ENCODE measurements at places on chromosomes 5 and 9.

- H3K36me3 ChIP-seq, result no peaks in the 10 kb centered on the region
- no peak overlapping the region for H3K27ac ChIP-seq
- no peaks in the 10 kb centered on the region for H3K4me1 ChIP-seq
- H3K27me3 ChIP-seq, result peaks cover 12% of the 10 kb centered on the region
- no peak overlapping the region for H3K4me3 ChIP-seq
- DNase-seq, result no peak
Measured at GRCh38 chr5:1750469-1750868, 49.2 kb downstream of the MRPL36 start.

DNA sequence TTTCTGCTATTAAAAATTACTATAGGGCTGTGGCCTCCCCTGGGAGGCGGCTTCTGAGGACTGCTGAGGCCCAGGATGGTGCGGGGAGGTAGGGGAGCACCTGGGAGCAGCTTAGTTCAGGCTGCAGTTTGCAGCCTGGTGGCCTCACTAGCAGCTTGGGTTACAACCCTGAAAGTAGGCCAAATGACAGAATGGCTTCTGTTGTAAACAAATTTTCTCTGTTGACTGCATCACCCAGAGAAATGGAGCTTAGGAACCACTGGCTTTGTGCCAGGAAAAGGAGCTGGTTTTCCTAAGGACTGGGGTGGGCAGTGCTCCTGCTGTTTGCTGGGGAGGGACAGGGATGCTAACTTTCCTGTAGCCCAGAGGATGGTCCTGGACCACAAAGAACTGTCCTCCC, 130.3 kb downstream of the ENTREP1 start:
- H3K36me3 ChIP-seq, result peaks cover 2% of the 10 kb centered on the region
- no peaks in the 10 kb centered on the region for H3K4me1 ChIP-seq
- H3K27me3 ChIP-seq, result no peaks in the 10 kb centered on the region

DNA sequence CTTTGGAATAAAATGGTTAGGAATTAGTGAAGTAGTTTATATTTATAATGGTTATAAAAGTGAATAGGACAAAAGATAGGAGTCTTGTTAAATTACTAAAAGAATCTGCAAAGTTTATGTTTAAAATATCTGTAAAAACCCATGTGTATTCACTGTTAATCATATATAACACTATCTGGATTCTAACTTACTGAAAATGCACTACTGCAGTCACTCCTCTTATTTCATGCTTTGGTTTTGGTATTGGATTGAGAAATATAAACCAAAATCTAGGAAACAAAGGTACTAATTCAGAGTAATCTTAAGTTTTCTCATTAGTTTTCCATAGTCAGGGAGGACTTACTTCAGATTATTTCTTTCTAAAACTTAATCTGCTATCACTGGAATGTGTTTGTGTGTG, 49.5 kb downstream of the ST8SIA4 start:
- H3K27me3 ChIP-seq, result no peaks in the 10 kb centered on the region
- no peak overlapping the region for H3K27ac ChIP-seq
- H3K36me3 ChIP-seq, result no peaks in the 10 kb centered on the region
- H3K4me1 ChIP-seq, result no peaks in the 10 kb centered on the region

- no peak overlapping the region for H3K4me3 ChIP-seq
- no peaks in the 10 kb centered on the region for H3K4me1 ChIP-seq
- no peak overlapping the region for H3K27ac ChIP-seq
- H3K27me3 ChIP-seq, result no peaks in the 10 kb centered on the region
- DNase-seq, result no peak
Measured at GRCh38 chr5:36346896-36347690, 45.4 kb upstream of the RANBP3L start.

DNA sequence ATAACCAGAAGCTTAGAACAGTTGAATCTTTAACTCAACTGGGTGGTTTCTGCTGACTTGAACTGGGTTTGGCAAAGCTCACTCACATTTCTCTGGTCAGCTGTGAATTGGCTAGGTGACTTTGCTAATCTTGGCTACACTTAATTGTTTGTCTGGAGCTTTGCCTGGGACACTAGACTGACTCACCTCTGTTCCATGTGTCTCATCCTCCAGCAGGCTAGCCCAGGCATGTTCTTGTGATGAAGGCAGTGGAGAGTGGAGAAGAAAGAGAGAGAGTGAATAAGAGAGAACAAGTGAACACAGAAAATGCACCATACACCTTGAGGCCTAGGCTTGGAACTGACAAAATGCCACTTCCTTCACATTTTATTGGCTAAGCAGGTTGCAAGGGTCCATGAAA, 32.6 kb downstream of the SPATA31D1 start:
- no peaks in the 10 kb centered on the region for H3K36me3 ChIP-seq
- peak; percentile 62 for DNase-seq
- no peak overlapping the region for H3K27ac ChIP-seq
- no peaks in the 10 kb centered on the region for H3K27me3 ChIP-seq
- H3K4me3 ChIP-seq, result no peak overlapping the region
- H3K4me1 ChIP-seq, result peaks cover 2% of the 10 kb centered on the region

- peaks cover 36% of the 10 kb centered on the region for H3K4me1 ChIP-seq
- H3K4me3 ChIP-seq, result peak overlapping the region; percentile 13
- H3K27me3 ChIP-seq, result peaks cover 58% of the 10 kb centered on the region
- no peaks in the 10 kb centered on the region for H3K36me3 ChIP-seq
- H3K27ac ChIP-seq, result no peak overlapping the region
- DNase-seq, result no peak
Measured at GRCh38 chr9:96026655-96027213, 151.2 kb downstream of the ERCC6L2 start.

DNA sequence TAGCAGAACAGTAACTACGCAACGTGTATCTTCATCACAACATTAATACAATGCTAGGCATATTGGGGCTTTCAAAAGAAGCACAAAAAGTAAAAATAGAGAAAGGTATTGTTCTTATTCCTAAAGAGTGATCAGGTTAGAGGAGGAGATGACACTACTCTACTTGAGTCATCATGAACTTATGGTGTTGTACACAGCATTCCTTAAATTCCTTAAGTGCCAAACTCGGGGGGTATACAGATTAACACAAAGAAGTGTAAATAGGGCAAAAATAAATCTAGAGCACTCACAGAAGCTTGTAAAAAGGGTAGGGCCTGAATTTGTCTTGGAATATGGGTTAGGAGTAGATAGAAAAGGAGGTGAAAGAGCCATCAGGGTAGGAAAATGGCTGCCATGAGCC, 308.0 kb upstream of the DAP start:
- H3K4me3 ChIP-seq, result no peak overlapping the region
- no peaks in the 10 kb centered on the region for H3K27me3 ChIP-seq
- no peaks in the 10 kb centered on the region for H3K4me1 ChIP-seq
- H3K27ac ChIP-seq, result no peak overlapping the region
- no peak for DNase-seq

- no peak overlapping the region for H3K4me3 ChIP-seq
- no peak overlapping the region for H3K27ac ChIP-seq
- peaks cover 44% of the 10 kb centered on the region for H3K36me3 ChIP-seq
- H3K4me1 ChIP-seq, result peaks cover 35% of the 10 kb centered on the region
Measured at GRCh38 chr9:114374936-114375335, 12.8 kb downstream of the AKNA start.

- H3K4me3 ChIP-seq, result no peak overlapping the region
- no peaks in the 10 kb centered on the region for H3K4me1 ChIP-seq
- H3K27me3 ChIP-seq, result no peaks in the 10 kb centered on the region
- no peak overlapping the region for H3K27ac ChIP-seq
- no peak for DNase-seq
Measured at GRCh38 chr5:160458806-160459800, 37.4 kb downstream of the PTTG1 start.

GRCh38 chr9:129617167-129617566, 3.7 kb downstream of the C9orf50 start:
- no peaks in the 10 kb centered on the region for H3K36me3 ChIP-seq
- H3K4me3 ChIP-seq, result no peak overlapping the region
- DNase-seq, result no peak
- H3K27me3 ChIP-seq, result peaks cover 24% of the 10 kb centered on the region

- peaks cover 31% of the 10 kb centered on the region for H3K4me1 ChIP-seq
- no peaks in the 10 kb centered on the region for H3K36me3 ChIP-seq
- H3K27me3 ChIP-seq, result no peaks in the 10 kb centered on the region
- H3K27ac ChIP-seq, result no peak overlapping the region
- H3K4me3 ChIP-seq, result no peak overlapping the region
- no peak for DNase-seq
Measured at GRCh38 chr9:93226819-93227218, 42.9 kb downstream of the WNK2 start.

DNA sequence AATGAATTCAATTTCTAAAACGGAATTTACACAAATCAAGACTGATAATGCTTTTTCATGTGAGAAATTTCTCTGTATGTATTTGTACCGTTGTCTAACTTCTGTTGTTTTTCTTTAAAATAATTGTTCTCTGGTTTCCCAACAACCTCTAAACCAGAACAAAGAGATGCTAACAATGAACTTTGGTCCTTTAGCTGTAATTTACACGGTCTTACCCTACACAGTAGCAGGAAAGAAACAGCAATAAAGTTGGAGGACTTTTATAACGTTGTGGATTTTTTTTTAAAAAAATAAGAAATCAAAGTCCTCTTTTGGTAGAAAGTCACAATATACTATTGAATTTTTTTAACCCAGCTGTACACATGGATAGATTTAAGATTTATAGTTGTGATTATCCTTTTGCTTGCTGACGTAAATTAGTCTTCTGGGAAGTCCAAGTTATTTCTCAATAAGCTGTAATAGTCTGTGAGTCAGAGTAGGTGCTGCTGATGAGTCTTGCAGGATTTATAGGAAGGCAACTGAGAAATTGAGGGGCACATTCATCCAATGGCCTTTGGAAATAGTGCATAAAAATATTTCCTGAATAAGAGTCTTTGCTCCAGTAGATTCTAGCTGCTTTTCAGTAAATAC, 76.8 kb upstream of the PCSK1 start:
- peak; percentile 8 for DNase-seq
- no peak overlapping the region for H3K27ac ChIP-seq
- H3K27me3 ChIP-seq, result no peaks in the 10 kb centered on the region
- H3K4me1 ChIP-seq, result no peaks in the 10 kb centered on the region
- H3K36me3 ChIP-seq, result no peaks in the 10 kb centered on the region
- no peak overlapping the region for H3K4me3 ChIP-seq

DNA sequence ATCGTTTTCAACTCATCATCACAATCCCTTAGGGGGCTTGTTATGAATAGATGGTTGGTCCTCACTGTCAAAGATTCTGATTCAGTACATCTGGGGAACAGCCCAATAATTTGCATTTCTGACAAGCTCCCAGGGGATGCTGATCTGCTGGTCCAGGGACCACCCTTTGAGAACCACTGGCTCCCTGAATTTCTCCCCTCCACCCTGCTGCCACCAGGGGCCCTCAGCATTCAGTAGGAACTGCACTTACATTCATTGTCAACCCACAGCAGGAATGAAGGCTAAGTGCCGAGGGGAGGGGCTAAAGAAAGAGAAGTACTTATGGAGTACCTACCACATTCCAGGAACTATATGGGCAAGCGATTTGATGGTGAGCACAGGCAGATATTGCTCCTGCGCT, 85.9 kb downstream of the BOD1 start:
- DNase-seq, result no peak
- H3K4me3 ChIP-seq, result no peak overlapping the region
- peaks cover 2% of the 10 kb centered on the region for H3K27me3 ChIP-seq

GRCh38 chr9:88746743-88747398, 211.9 kb downstream of the NXNL2 start:
- H3K36me3 ChIP-seq, result no peaks in the 10 kb centered on the region
- DNase-seq, result no peak
- H3K4me1 ChIP-seq, result peaks cover 62% of the 10 kb centered on the region
- H3K27ac ChIP-seq, result peak overlapping the region; percentile 53
- no peaks in the 10 kb centered on the region for H3K27me3 ChIP-seq

GRCh38 chr5:141560725-141561483, 57.9 kb downstream of the DIAPH1 start:
- H3K36me3 ChIP-seq, result peaks cover 2% of the 10 kb centered on the region
- peak overlapping the region; percentile 93 for H3K27ac ChIP-seq
- no peak overlapping the region for H3K4me3 ChIP-seq

DNA sequence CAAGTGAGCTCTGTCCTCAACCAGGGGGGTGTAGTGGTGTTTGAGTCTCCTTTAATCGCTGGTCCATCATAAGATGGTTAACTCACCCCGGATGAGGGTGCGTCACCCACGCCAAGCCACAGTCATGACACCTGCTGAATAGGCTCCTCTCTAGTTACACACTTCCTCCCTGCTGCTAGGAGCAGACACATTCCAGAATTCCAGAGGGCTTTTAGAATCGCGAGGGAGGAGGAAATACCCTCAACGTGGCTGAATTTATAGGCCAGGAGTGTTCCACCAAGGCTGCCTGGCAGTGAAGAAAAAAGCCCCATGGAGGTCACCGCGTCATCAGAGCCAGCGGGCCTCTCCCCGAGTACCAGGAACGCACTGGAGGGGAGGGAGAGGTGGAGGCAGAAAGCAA, 5.1 kb downstream of the GLRX start:
- H3K27ac ChIP-seq, result no peak overlapping the region
- peaks cover 21% of the 10 kb centered on the region for H3K4me1 ChIP-seq
- no peaks in the 10 kb centered on the region for H3K27me3 ChIP-seq
- no peak overlapping the region for H3K4me3 ChIP-seq
- no peak for DNase-seq
- peaks cover 7% of the 10 kb centered on the region for H3K36me3 ChIP-seq

DNA sequence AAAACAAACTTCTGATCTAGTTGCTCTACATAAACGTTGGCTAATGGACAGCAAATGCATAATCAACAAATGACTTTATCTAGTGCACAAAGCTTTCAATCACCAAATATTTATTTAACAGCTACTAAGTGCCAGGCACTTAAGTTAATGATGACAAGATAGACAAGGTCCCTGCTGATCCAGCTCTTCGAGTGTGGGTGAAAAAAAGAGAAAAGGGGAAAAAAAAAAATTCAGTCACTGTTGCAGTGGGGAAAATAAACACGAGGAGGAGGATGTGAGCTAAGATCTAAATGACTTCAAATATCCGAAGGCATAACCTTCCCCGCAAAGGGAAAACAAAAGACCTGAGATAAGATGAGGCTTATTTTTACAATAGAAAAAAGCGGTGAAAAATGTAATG, 9.6 kb downstream of the PSIP1 start:
- H3K4me3 ChIP-seq, result no peak overlapping the region
- no peak overlapping the region for H3K27ac ChIP-seq
- H3K27me3 ChIP-seq, result no peaks in the 10 kb centered on the region
- H3K36me3 ChIP-seq, result peaks cover 13% of the 10 kb centered on the region
- DNase-seq, result no peak

- H3K27ac ChIP-seq, result no peak overlapping the region
- no peaks in the 10 kb centered on the region for H3K36me3 ChIP-seq
- no peaks in the 10 kb centered on the region for H3K4me1 ChIP-seq
- DNase-seq, result no peak
Measured at GRCh38 chr9:15972760-15973159, 419.9 kb downstream of the CCDC171 start.

- no peak for DNase-seq
- no peak overlapping the region for H3K4me3 ChIP-seq
- H3K4me1 ChIP-seq, result peaks cover 11% of the 10 kb centered on the region
Measured at GRCh38 chr9:33041432-33042188, 16.5 kb downstream of the DNAJA1 start.

- H3K4me3 ChIP-seq, result peak overlapping the region; percentile 92
- DNase-seq, result no peak
- no peaks in the 10 kb centered on the region for H3K27me3 ChIP-seq
- peak overlapping the region; percentile 96 for H3K27ac ChIP-seq
- peaks cover 7% of the 10 kb centered on the region for H3K4me1 ChIP-seq
Measured at GRCh38 chr5:32585122-32585445, 273 bp upstream of the SUB1 start.

GRCh38 chr5:57478826-57479225, 3.8 kb downstream of the ACTBL2 start:
- no peak overlapping the region for H3K27ac ChIP-seq
- no peak overlapping the region for H3K4me3 ChIP-seq
- no peaks in the 10 kb centered on the region for H3K4me1 ChIP-seq

All from muscle of leg (tissue), 16 donors.